ENCODE measurements at places on chromosomes 11 and 22.

DNA sequence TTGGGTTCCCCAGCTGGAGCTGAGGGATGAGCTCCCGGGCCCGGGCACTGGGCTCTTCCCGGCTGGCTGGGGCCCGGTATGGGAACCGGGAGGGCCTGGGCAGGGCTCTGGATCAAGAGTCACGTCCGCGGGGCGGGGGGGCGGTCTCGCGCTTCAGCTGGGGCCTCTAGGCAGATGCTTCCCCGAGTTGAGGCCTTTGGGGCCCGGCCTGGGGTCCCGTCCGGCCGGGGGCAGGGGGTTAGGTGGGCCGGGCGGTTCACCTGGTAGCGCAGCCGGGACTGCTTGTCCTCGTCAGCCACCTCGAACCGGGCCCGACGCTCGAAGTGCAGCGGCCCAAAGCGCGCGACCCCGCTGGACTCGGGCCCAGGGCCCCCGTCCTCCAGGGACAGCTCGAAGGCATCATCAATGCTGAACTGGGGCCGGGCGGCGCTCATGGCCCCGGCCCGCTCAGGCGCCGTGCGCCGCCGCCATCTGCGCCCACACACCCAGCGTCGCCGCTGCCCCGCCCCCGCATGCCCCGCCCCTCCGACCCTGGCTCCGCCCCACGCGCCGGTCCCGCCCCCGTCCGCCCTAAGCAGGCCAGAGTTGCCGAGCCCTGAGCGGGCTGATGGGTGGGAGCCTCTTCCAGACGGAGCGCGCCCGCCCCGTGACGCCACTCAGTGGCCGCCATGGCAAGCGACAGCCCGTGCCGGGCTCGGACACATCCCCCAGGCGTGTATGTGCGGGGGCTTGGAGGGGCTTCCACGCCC lies at the start of gene TMEM134:
Gene TMEM134, minus strand, starts transcription at position 493 of the 749 bp plus-strand sequence. Its CDS starts 59 bp downstream, at position 434.
- peak; percentile 94 for DNase-seq

GRCh38 chr11:62400281-62400680 lies 18.6 kb upstream of the SCGB1A1 start:
- DNase-seq: no peak

DNA sequence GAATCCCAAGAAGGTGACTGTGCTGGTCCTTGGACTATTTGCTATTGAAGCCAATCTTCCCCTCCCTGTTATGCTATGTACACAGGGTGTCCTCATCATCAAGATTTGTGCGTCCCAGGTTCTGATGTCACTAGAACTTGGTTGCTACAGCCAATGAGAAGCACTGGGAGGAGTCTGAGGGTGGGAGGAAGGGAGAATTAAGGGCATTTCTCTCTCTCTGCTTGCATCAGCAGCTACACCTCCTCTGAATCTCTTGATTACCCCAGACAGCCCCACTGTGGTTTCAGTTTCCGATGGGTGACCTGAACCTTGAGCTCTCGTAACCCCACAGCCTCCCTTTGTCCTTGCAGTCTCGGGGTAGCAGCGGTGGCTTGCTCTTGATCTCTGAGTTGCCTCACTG lies 212.4 kb upstream of the SESN3 start:
- DNase-seq: peak; percentile 23

GRCh38 chr11:102109896-102110760 lies at the start of gene YAP1:
TSS of gene YAP1 (plus strand) at chr11:102110447. CDS start at chr11:102110849, 402 bp downstream.
- peak; percentile 74 for DNase-seq

- DNase-seq: no peak
These were observed 7.3 kb downstream of the KCNJ11 start for GRCh38 chr11:17381156-17381555.

- no peak for DNase-seq
These were observed 18.2 kb upstream of the SYN3 start for GRCh38 chr22:33076343-33076742.

- peak; percentile 85 for DNase-seq
These were observed at the start of gene FADS1 for GRCh38 chr11:61816736-61817455. TSS of gene FADS1 (minus strand) at chr11:61817003. CDS start at chr11:61816929, 74 bp downstream.

DNA sequence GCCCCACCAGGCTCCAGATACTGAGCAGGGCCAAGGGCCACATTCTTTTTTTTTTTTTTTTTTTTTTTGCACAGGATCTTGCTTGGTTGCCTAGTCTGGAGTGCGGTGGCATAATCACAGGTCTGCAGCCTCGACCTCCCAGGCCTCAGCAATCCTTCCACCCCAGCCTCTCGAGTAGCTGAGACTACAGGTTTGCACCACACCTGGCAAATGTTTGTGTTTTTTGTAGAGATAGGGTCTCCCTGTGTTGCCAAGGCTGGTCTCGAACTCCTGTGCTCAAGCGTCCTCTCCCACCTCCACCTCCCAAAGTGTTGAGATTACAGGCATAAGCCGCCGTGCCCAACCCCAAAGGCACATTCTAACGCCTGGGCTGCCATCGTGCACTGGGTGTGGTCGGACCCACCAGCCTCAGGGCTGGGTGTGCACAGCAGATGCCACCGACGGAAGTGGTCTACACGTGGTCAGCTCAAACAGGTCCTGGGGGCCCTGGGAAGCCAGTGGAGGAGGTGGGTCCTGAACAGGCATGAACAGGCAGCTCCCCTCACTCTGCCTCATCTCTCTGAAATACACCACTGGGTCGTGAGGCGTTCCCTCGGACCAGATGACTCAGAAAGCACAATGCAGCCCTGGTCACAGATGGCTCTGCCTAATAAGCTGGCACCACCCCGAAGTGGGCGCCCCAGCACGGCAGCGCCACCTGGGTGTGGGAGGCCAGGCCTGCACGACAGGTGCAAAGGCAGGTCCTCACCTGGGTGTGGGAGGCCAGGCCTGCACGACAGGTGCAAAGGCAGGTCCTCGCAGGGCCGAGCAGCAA lies 5.1 kb upstream of the B4GALNT4 start:
- DNase-seq: peak; percentile 79

DNA sequence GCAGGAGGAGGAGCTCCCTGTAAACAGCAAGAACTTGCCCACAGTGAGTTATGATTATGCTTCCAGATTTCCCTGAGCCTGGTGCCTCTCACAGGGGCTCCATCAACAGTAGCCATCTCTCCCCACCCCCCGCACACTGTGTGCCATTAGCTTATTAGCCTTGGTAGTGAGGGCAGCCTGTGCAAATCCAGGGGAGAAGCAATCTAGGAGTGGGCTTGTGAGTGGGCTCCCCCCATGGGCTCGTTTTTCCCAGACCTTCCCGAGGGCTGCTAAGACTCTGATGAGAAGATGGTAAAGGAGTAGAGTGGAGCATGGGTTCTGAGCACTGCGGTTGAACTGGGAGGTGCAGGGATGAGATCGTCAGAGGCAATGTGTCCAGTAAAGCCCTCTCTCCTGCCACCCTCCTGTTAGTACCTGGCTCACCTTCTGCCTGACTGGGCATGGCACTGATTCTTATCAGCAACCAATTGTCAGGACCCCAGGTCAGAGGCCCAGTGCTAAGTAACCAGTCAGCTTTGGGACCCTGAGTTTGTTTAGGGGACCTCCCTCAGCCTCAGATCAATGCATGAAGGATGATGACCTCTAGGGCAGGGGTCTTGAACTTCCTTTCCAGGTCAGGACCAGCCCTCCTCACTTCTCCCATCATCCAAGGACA lies 38.4 kb upstream of the TP53I11 start:
- no peak for DNase-seq

- DNase-seq: no peak
These were observed 283.1 kb downstream of the TENM4 start for GRCh38 chr11:79157738-79158137.

DNA sequence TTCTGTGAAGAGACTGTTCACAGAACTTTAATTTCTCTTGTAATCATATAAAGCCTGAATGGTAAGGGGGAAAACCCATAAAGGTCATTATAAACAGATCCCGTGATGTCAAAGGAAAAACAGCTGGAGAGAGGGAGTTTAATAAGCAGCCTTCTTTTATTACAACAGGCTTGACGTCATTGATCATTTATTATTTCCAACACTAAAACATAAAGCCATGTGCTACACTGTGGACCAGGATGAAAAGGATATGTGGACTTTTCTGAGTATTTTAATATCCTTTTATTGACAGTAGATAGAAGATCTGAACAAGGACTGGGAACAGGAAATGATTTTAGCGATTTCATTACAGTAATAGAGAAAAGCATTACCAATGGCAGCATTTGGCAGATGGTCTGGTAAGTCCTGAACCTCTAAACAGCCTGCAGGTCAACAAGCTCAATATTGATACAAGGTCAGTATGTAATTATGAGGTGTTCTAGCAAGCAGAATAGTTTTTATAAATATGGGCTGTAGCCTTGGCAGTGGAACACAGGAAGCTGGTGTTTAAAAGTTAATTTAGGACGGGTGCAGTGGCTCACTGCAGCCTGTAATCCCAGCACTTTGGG lies 25.1 kb upstream of the TPH1 start:
- DNase-seq: no peak

Data from natural killer cell (primary cell).